ENCODE measurements at places on chromosomes 2 and 18.

- DNase-seq = no peak
These were observed 34.7 kb downstream of the RASGRP3 start for GRCh38 chr2:33511141-33511540.

DNA sequence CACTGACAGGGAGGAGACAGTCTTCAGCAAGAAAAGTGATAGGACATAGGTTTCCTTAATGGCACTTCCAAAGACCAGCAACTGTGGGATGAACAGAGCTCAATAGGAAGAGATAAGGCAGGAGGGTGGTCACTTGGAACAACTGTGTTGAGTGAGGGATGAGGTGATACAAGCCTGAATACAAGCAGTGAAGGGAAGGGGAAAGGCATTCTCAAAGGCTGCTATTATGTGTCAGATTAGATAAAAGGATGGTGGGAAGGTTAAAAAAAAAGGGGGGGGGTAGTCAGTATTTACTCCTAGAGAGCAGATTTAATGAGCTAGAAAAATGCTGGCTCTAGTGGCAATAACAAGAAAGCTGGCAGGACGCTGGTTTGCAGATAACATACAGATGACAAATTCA, 25.7 kb downstream of the CCBE1 start:
- no peak for DNase-seq

- no peak for DNase-seq
These were observed 31.3 kb downstream of the LANCL1 start for GRCh38 chr2:210445116-210445707.

GRCh38 chr2:217793566-217794132, 209.1 kb downstream of the TNS1 start:
- no peak for DNase-seq

DNA sequence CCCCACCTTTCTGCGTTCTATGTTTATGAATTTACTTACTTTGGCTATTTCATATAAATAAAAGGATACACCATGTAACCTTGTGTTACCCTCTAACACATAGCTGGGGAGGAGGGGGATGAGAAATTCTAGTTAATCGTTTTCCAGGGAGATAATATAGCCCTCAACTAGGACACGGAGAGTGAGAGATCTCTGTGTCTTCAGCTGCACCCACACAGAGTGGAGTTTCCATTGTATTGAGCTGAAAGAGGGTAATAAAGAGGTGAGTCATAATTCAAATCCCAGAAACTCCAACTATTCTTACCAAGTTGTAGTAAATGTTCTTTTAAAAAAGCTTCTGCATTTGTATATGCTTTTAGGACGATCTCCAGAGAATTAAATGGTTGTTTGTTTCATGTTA, 110.1 kb upstream of the SULT1C3 start:
- DNase-seq = no peak

DNA sequence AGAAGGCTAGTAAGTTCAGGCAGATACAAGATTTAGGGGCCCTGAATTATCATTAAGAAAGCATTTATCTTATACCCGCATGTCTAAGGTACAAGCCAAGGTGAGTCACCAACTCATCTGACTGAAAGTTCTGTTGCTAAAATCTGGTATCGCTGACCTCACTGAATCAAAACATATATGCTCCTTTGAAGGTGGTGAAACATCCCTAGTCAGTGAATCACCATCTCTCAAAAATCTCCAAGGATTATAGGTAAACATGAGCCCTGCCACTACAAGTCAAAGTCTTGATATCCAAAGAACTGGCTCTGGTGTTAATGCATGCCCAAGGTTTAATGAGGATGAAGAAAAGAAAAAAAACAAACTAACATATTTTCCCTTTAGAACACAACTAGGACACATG, 43.5 kb downstream of the IRS1 start:
- DNase-seq = no peak
